ENCODE measurements at places on chromosomes 4 and X. TPM values are rescaled to one million over a fixed set of nuclear protein-coding genes. Genes with fewer than 3 reads are reported as not detected.

The TMEM271 gene
- total RNA-seq, result not detected

The F9 gene
- not detected for total RNA-seq

The LRIT3 gene
- 0.06 TPM for total RNA-seq

The PCYT1B gene
- not detected for total RNA-seq

The RTL3 gene
- under 0.01 TPM for total RNA-seq

The MAGEA1 gene
- not detected for total RNA-seq

The TDO2 gene
- not detected for total RNA-seq

Measured in bladder microvascular endothelial cell (primary cell).